ENCODE measurements at places on chromosomes 3 and 15. TPM values are rescaled to one million over a fixed set of nuclear protein-coding genes. Genes with fewer than 3 reads are reported as not detected.

The CCDC39 gene
- total RNA-seq = not detected

The FMN1 gene
- total RNA-seq = 0.07 TPM

The GOLGA8M gene
- total RNA-seq = 0.99 TPM

The FXR1 gene
- total RNA-seq = 174 TPM

The NEK11 gene
- total RNA-seq = 1.6 TPM

The GPX1 gene
- 202 TPM for total RNA-seq

The CMTM8 gene
- total RNA-seq = 6.4 TPM

The CACNA1D gene
- total RNA-seq = not detected
